GM18507 (cell line): ENCODE measurements at places on chromosomes 1 and 21.

DNA sequence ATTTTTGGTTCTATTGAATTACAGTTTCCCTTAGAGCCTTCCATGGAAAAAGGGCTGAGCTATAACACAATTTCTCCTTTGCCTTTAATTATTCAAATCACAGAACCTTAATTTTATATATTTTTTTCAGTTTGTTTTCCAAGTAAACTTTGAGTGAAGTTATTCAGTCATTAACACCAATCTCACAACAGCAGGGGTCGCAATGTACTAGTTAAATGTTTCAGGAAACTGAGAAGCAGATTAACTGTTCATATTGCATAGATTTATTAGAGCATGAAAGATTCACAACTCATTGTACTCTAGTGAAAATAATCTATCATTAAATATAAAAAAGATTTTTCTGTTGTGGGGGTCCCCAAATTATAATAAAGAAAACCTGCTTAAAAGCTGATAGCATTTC is 64.1 kb downstream of the KIFAP3 start:
- no peak for DNase-seq

GRCh38 chr1:221881805-221882581 is 140.1 kb upstream of the DUSP10 start:
- no peak for DNase-seq

DNA sequence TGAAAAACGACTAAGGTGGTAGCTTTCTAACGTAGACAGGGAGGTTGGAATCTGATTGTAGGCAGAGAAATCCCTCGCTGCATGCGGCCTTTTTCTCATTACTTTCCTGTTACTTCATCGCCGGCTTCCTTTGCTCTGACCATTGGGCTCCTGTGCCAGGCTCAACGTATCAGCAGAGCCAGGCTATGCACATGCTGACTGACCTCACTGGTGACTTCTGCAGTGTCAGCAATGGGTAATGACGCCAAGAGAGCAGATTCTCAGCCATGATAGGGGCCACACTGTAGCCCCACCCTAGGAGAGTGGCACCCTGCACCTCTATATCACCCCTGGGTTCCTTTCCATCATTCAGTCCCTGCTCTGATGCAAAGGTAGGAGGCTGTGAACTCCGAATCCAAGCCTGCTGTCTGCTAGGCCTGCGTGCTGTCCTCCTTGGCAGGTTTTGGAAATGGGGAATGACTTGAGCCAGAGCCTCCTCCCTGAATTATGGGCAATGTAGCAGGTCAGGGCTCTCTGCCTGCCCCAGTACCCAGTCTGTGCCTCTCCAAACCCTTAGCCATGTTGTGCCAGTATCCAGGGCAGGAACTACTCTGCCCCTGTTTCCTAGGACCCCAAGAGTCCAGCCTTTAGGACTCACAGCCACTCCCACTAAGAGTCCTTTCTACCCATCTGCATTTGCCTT is 11.4 kb downstream of the PPFIA4 start:
- DNase-seq = no peak

GRCh38 chr1:16042096-16042495 is 1.5 kb upstream of the CLCNKB start:
- DNase-seq = no peak

GRCh38 chr1:36324353-36324703 is 883 bp upstream of the EVA1B start:
- no peak for DNase-seq

DNA sequence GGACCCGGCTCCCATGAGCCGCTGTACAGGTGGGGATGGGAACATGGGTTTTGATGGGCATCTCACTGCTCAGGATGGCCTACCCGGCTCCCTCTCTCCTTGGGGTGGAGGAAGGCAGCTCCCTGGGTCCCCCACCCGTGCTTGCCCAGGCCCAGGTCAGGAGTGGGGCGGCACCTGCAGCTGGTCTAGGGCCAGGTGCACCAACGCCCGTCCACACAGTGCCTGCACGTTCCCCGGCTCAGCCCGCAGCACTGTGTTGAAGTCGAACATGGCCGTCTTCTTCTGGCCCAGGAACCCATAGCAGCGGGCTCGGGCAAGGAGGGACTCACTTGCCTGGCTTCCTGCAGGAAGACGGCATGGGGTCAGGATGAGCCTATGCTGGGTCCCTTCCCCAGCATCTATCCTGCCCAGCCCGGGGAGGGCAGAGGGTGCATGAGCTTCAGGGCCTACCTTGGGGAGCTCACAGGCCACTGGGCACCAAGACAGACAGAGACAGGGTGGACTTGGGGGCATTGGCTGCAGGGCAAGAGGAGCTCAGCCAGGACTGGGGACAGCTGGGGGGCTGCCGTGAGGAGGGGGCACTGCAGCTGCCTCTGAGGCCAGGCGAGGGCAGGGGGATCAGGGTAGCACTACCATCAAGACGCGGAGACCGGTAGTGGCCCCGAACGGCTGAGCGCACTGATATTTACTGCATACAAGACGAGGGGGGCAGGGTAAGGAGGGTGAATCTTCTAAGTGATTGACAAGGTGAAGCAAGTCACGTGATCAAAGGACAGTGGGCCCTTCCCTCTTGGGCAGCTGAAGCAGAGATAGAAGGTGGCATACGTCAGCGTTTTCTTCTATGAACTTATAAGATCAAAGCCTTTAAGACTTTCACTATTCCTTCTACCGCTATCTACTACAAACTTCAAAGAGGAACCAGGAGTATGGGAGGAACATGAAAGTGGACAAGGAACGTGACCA is 17.8 kb downstream of the TTC34 start:
- DNase-seq = no peak

DNA sequence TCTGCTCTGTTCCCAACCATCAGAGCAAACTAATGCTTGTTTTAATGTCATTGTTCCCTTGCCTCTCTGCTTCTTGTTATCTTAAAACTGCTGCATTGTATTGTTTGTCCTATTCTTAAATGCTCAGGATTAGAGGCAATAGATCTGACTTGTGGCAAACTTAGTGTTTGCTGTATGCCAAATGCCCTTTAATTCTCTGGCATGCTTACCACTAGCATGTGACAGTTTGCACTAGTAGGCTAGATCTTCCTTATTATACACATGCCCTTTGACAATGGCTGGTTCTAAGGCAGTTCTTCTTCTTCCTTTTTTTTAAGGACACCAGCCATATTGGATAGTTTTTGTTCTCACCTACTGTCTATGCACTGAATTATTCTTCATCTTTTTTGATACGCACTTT is 30.1 kb downstream of the PALMD start:
- DNase-seq = no peak

- no peak for DNase-seq
Measured at GRCh38 chr1:90955769-90956168, 66.1 kb downstream of the ZNF644 start.

GRCh38 chr1:228455715-228456114 is 31.5 kb upstream of the RNF187 start:
- no peak for DNase-seq

- no peak for DNase-seq
Measured at GRCh38 chr21:45517249-45518065, 24.8 kb downstream of the SLC19A1 start.

GRCh38 chr1:92486251-92487077 is at the start of gene GFI1:
GFI1 (minus strand) TSS chr1:92486925; CDS start chr1:92483487, 3,438 bp downstream.
- no peak for DNase-seq

- no peak for DNase-seq
Measured at GRCh38 chr1:191641420-191642260, 516.6 kb upstream of the RGS18 start.

DNA sequence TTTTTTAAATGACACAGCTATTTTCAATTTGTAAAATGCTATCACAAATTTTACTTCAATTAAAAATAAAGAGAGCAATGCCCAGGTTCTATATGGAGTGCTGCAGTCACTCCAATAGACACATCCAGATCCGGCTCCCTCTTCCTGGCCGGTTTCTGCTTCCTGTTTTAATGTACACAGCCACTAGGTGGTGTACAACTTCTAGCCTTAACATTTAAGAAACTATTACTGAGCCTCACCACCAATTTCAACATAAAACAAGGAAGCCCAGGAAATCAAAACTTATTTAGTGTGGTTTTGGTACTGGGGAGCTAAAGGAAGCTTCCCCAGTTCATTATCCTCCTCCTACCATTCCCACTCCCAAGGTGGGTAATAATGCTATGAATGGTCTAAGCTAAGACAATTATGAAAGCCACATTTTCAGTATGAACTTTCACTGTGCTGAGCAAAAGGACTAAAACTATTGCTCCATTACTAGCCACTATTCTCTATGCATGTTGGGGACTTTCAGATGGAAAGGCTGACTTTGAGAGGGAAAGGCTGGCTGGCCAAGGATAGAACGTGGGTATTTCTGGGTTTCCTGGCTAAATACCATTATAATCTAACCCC is 25.5 kb upstream of the MTMR11 start:
- DNase-seq = no peak

- no peak for DNase-seq
Measured at GRCh38 chr1:114088392-114089299, 65.0 kb downstream of the SYT6 start.

DNA sequence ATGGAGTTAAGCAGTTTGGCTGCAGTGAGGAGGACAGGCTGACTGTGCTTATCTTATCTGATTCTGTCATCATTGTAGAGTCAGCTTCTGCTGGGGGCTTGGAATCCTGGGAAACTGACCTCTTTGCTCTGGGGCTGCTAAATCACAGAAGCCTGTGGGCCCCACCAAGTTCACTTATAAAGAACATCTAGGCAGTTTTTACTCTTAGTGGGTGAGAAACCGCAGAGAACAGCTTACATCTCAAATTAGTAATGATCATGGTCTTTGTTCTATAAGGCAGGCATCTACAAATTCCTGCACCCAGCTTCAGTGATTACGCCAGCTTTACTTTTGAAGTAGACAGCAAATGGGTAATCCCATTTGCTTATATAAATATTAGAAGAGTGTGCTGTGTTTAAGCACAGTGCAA is 75.7 kb downstream of the ZC3H11B start:
- DNase-seq = no peak

- DNase-seq = no peak
Measured at GRCh38 chr1:157418231-157418630, 134.1 kb downstream of the FCRL5 start.

DNA sequence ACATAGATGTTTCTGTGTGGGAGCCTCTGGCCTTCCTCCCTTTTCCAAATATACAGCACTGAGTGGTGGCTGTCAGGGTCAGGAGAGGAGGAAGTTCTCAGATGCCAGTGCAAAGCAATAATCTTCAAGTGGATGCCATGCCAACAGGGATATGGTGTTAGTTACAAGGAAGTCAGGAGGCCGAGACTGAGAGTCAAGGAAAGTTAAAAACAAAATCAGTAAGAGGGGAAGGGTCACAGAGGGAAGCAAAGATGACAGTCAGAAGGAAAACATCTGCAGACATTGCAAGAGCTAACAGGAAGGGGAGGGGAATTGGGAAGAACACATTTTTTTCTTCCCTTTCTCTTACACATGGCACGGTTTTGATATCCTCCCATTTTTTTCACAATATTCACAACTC is 691.4 kb downstream of the ADGRL2 start:
- no peak for DNase-seq

GRCh38 chr1:16120407-16120806 is 35.5 kb downstream of the EPHA2 start:
- DNase-seq = no peak
